NCI-H774 (cell line): ENCODE measurements at places on chromosomes 7 and 10.

GRCh38 chr10:65416094-65416493, 1509.7 kb upstream of the LRRTM3 start:
- DNase-seq, result no peak

DNA sequence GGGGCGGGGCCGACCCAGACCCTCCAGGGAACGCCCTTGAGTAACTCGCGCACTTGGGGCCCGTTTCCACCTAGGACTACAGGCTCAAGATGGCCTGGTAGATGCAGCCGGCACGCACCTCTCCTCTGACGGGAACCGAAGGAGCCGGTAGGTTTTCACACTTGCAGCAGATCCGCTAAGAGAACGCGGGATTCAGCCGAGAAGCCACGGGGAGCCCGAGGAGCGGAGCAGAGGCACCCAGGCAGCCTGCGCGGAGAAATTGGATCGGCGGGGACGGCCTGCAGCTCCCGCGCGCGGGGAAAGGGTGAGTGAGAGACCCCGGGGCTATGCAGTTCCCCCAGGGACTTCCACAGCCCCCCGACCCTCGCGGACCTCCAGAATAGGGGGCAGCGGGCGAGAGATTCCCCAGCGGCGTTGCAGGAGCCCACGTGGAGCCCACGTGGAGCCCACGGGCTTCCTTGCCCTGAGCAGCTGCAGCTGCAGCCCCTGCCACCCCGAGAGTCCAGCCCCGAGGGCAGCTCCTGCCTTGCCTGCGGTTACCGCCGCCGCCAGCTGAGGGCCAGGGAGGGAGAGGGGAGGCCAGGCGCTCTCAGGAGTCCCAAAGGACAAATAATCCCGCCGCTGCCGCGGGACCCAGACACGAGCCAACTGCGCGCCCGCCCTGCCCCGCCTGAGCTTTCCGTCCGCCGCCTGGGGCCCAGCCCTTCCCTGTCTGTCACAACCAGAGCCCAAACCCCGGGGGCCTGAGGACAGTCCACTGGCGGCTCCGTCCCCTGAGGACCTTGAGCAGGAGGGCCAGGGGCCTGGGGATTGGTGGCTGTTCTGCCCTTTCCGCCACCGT, 13.1 kb downstream of the IFT22 start:
- DNase-seq, result peak; percentile 21

DNA sequence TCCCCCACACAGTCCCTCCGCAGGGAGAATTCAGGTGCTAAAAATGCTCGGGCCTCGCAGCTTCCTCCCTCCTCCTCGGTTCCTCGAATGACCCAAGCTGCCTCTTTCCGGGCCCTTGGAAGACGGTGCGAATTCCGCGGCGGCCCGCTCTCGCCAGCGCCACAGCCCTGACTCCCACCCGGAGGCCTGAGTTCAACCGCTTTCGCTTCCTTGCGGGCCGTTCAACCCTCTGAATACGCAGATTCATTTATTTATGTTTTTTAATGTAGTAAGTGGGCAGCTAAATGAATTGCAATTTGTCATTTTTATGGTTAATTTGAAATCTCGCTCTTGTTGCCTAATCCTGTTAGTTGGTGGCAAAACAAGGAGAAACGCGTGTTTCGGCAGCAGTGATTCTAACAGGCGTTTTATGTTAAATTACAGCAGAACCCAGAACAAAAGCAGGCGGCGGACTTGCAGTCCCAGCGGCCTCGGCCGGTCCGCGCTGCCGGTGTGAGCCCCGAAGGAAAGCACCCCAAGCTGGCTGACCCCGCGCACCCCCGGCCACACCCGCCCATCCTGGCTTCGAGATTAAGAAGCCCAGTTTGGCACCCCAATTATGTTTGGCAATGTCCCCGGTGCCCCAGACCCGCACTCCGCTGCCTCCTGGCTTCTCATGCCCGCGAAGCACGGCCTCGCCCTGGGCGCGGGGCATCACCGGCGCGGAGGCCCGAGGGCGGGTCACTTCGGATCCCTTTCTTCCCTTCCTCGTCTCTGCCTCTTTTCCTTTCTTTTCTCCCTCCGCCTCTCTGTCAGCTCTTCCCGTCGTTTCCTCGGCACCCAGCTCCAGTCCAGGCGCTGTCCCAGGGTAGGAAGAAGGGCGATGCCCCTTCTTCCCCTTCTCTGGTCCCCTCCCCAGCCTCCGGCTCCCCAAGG, 75.9 kb downstream of the INSIG1 start:
- no peak for DNase-seq

DNA sequence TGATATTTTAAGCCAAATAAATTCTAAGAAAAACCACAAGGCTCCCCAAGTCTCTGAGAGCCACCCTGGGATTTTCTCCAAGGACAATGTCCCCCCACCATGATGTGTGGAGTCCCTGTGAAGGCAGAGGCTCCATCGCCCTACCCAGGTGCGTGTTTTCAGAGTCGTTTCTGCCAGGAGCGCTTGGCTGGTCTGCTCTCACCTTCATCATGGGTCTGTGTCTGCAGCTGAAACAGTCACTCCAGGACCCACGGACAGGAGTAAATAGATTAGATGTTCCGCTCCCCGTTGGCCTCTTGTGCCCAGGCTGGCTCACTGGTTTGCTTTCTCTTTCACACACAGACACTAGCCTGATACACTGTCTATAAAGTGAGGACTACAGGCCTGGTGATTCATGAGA, 217.5 kb downstream of the SFMBT2 start:
- DNase-seq, result no peak

DNA sequence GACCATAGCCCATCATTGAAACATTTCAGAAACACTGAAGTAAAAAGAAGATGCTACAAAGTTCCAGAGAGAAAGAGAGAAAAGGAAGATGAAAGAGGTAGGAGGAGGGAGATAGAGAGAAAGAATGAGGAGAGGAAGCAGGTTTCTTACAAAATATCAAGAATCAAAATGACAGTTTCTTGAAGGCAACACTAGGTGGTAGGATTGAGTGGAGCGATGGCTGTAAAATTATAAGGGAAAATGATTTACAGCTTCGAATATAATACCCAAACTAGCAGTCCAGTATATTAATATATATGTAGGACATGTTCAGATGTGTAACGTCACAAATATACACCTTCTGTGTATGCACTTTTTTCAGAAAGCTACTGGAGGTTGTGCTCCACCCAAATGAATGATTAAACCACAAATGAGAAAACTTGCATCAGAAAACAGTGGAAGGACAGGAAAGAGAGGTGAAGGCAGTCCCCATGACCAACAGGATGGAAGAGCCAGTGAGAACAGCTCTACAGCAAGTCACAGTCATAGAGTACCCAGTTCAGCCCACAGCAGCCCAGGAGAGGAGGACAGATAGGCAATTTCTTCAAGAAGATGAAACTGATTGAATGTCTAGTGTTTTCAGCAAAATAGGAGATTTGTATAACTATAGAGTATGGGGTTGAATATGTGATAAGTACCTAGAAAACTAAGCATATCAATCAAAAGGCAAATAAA, 151.5 kb upstream of the TARP start:
- DNase-seq, result no peak

DNA sequence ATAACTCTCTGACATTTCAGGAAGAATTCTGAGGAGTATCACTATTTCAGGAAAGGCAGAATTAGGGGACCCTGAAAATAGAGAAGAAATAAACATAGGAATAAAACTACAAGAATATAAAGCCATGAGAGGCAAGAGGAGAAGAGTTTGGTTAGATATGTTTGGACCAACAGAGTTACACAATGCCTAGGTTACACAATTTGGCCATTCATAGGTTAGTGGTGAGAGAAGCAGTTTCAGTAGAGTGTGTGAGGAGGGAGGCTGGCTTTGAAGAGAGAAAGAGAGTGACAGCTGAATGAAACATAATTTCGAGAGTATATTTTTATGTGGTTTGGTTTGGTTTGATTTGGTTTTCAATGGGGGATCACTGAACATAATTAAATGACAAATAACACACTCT, 783.2 kb upstream of the LRRN3 start:
- DNase-seq, result no peak

DNA sequence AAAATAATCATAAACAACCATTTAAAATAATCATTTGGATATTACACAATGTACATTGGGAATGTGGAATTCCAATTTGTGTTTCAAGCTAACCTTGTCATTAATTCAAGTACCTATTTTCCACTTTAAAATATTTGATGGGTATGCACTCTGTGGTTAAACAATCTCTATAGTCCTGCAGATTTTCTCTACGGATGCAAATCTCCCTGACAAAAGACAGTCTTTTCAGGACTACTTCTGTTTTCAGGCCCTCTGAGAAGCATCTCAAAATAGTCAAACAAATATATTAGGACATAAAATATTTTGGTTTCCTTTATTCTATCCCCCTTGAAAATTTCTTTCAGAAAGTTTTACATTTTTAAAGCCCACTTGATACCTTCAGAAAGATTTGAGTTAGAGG, 735.6 kb upstream of the MBL2 start:
- no peak for DNase-seq

DNA sequence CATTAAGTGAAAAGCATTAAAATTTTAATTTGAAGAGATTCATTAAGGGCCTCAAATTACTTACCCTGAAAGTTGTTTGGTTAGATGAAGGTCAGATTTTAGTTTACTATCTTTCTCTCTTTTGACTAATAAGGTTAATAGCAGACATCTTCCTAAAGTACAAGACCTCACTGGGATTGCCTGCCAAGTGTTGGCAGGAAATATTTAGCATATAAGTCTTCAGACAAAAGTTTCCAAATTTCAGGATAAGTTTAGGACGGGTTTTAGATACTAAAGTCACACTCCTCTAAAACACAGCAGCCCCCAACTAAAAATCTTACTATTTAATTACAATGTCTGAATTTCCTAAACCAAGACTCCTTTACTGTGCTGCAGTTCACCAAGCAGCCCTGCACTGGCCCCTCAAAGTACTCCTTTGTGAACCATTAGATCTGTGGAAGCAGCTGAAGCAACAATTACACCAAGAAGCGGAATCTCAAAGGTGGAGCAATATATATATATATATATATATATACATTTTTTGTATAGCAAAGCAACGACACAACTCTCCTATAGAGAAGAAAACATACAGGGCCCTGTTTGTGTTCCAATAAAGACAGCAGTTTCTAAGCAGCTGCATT, 91.2 kb upstream of the KCNIP2 start:
- DNase-seq, result no peak

DNA sequence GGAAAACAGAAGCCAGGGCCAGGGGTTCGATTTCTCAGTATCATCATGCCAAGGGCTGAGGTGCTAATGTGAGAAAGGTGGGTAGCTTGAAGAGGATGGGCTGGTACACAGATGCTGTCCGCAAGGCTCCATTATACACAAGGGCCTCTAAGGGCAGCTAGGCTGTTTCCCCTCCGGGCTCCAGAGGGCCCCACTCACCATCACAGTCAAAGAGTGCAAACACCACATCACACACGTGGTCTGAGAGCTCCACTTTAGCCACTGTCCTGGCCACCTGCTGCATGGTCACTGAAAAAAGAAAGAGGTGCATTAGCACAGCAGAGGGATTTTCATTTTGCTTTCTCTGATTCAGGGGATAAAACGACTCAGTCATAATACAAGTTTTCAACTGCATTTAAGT, 20.9 kb upstream of the DNAJB12 start:
- DNase-seq, result no peak

GRCh38 chr10:133616371-133617130, 10.0 kb downstream of the FRG2B start:
- peak; percentile 89 for DNase-seq

- DNase-seq, result peak; percentile 26
Measured at GRCh38 chr7:120554960-120555571, 282.1 kb downstream of the KCND2 start.

- DNase-seq, result no peak
Measured at GRCh38 chr7:38629651-38630510, 1.3 kb downstream of the AMPH start.
